ENCODE measurements at places on chromosomes 13 and 19. TPM values are rescaled to one million over a fixed set of nuclear protein-coding genes. Genes with fewer than 3 reads are reported as not detected.

The POU2F2 gene
- 2.7 TPM for polyA plus RNA-seq

DNA sequence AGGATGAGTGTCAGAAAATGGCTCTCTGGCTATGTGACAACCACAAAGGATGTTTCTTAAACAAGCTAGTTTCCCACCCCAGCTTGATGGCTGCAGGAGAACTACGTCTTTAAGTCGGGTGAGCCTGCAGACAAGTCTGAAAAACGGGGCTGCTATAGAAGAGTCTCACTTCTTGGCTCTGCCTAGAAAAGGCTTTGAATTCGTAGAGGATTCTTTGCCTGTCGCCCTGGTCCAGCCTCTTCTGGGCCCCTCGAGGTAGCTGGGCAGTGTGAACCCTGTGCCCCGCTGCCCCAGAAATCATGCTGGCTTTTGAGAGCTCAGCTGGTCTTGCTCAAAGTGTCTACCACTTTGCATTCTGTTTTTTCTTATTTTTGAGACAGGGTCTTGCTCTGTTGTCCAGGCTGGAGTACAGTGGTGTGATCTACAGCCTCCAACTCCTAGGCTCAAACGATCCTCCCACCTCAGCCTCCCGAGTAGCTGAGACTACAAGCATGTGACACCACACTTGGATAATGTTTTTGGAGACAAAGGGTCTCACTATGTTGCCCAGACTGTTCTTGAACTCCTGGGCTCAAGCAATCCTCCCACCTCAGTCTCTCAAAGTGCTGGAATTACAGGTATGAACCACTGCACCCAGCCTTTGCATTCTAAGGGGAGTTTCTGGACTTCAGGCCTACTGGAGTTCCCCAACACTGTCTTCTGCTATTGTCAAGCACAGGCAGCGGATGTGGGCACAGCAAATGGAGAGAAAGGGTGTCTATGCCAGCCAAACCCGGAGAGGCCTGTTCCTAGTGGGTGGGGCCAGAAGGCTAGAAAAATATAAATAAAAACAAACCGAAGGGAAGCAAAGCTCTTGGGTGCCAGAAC lies 6.5 kb downstream of the CEBPA start:
- DNase-seq, result no peak
- peaks cover 17% of the 10 kb centered on the region for H3K36me3 ChIP-seq
- peaks cover 5% of the 10 kb centered on the region for H3K27me3 ChIP-seq
- peak overlapping the region; percentile 94 for H3K27ac ChIP-seq

DNA sequence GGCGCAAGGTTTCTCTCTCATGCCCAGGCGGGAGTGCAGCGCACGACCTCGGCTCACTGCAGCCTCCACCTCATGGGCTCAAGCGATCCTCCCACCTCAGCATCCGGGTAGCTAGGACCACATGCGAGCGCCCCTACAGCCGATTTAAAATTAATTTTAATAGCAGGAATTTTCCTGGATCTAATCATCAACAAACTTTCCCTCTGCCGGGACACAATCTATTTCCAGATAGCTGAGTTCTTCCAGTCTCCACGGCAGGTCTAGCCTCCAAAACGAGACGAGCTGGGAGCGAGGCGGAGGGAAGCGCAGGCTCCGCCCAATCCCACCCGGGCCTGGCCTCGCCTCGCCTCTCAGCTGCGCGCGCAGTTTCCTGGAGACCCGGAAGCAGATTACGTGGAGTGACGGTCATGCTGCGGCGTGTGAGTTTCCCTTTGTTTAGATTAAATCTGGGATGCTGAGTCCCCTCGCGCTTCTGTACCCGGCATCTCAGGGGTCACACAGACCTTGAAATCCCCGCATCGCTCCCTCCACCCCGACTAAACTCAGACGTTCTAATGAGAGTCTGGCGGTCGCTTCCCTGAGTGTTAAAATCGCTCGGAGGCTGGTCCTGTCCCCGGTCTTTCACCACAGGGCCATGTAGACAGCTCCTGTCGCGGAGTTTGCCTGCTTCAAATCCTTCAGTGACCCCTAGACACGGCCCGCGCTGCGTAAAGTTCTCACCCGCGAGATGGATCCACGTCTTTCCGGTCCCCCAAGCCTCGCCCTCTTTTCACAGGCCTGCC lies at the start of gene ZNF880:
Gene ZNF880, plus strand, starts transcription at position 365 of the 782 bp plus-strand sequence. Its CDS starts 43 bp downstream, at position 408.
- H3K27ac ChIP-seq, result peak within 1 kb of the TSS; percentile 97
- peaks cover 26% of the 10 kb centered on the region for H3K36me3 ChIP-seq
- peak within 1 kb of the TSS; percentile 98 for H3K4me3 ChIP-seq
- H3K4me1 ChIP-seq, result no peaks in the 10 kb centered on the region
- no peaks in the 10 kb centered on the region for H3K27me3 ChIP-seq
- DNase-seq, result peak; percentile 93

DNA sequence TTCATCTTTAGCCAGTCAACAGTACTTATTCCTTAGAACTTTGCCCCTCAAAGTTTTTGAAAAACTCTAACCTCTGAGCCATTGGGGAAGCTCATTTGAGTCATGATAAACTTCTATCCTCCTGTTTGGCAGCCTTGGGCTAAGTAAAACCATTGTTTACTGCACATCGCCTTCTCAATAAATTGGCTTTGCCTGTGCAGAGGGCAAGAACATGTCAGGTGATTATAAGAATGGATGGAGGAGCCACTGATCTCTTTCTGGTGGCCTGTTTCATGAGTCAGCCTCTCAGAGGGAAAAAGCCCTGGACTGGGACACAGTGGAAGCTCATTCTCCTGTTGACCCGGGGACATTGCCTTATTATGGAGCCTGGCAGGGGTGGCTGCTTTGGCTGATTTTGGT lies 19.4 kb upstream of the PSG4 start:
- H3K27me3 ChIP-seq, result no peaks in the 10 kb centered on the region
- no peak overlapping the region for H3K27ac ChIP-seq
- no peak for DNase-seq
- no peaks in the 10 kb centered on the region for H3K4me1 ChIP-seq
- no peak overlapping the region for H3K4me3 ChIP-seq

DNA sequence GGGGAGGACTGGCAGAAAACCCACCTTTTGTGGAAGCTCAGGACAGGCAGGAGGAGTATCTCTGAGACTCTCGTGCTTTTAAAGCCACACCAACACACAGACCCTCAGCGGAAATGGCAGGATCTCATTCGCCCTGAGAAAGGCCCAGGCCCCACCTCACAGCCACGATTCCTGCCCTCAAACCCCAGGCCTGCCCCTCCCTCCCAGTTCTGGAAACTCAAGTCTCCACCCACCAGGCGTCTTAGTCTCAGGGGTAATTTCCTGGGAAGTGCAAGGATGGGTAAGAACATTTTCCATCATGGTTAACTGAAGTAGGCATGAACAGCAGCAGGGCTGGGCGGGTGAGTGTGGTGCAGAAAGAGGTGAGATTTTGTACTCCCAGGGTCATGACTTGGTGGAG lies 8.0 kb upstream of the PDE4C start:
- peaks cover 45% of the 10 kb centered on the region for H3K27me3 ChIP-seq
- H3K4me3 ChIP-seq, result no peak overlapping the region
- H3K27ac ChIP-seq, result no peak overlapping the region
- H3K4me1 ChIP-seq, result peaks cover 2% of the 10 kb centered on the region
- H3K36me3 ChIP-seq, result no peaks in the 10 kb centered on the region

GRCh38 chr19:46521241-46521868 lies 25.7 kb upstream of the PNMA8B start:
- no peaks in the 10 kb centered on the region for H3K4me1 ChIP-seq
- H3K27ac ChIP-seq, result no peak overlapping the region
- no peaks in the 10 kb centered on the region for H3K36me3 ChIP-seq

DNA sequence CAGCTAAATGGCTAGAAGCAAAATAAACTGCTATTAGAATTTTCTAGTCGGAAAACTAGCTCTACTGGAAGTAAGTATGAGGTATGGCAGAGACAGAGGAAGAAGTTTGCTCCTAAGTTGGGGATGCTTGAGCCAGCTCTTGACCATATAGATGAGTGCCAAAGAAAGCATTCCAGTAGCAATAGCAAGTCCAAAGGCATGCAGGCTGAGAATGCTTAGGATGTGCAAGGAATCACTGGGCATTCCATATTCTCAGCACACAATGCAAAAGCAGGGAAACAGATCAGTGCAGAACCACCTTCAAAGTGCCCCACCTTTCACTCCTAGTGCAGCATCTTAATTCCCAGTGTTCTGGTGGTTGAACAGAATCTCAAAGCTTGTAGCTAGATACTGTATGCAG lies 32.9 kb downstream of the SERTM1 start:
- H3K27me3 ChIP-seq, result no peaks in the 10 kb centered on the region
- no peaks in the 10 kb centered on the region for H3K36me3 ChIP-seq
- H3K4me1 ChIP-seq, result no peaks in the 10 kb centered on the region
- DNase-seq, result no peak
- H3K4me3 ChIP-seq, result no peak overlapping the region

GRCh38 chr13:36986462-36987240 lies 12.5 kb downstream of the ALG5 start:
- H3K27me3 ChIP-seq, result no peaks in the 10 kb centered on the region
- H3K27ac ChIP-seq, result no peak overlapping the region
- peaks cover 74% of the 10 kb centered on the region for H3K36me3 ChIP-seq
- H3K4me3 ChIP-seq, result no peak overlapping the region

All from large intestine (tissue), 12 donors.